ENCODE measurements at places on chromosomes 13 and 19.

DNA sequence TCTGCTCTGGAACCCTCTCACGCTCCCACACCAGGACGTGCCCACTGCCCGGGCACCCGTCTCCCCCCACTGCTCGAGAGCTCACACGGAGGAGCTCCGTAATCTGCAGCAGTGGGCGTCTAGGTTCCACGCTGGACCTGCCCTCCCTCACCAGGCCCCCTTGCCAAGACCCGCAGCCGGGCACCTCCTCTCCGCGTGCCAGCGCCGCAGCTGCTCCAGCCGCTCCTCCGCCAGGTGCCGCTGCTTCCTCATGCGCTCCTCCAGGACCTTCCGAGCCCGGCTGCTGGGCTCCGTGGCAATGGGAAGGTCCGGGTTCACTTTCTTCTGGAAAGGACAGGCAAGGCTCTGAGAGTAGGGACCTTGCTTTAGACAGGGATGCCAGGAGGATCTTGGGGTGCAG, 35.0 kb upstream of the MATK start:
- no peak for DNase-seq

DNA sequence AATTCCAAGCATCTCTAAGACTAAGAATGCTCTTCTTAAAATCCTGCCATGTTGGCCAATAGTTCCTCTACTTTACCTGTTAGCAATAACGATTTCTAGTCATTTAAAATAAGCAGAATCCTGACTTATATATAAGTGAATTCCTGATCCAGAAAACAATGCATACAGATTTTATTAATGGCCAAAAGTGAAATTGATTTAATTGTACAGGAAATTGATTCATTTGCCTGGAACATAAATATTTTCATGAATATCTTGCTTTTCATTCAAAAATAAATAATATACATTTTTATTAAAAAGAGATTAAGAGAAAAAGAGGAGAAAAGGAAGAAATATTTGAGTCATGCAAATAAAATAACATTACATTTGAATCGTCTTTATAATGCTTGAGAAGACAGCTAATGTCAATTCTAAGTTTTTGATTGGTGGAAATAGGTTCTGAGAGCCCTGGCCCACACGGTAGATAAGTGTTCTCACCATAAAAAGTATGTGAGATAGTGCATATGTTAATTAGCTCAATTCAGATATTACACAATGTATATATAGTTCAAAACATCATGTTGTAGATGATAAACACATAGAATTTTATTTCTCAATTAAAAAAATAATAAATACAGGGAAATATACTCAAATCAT, 323.2 kb upstream of the MIR17HG start:
- no peak for DNase-seq

GRCh38 chr13:77124423-77124822, 97.5 kb upstream of the FBXL3 start:
- DNase-seq = no peak

GRCh38 chr13:107025991-107026390, 458.1 kb upstream of the ARGLU1 start:
- DNase-seq = no peak

- DNase-seq = no peak
These were observed 52.5 kb downstream of the PDS5B start for GRCh38 chr13:32638739-32639138.

- DNase-seq = no peak
These were observed 86.3 kb downstream of the LRCH1 start for GRCh38 chr13:46639033-46639981.

Data from GM12891 (cell line).